Suprapubic skin (tissue), 4 donors: ENCODE measurements at places on chromosomes 1 and 21. TPM values are rescaled to one million over a fixed set of nuclear protein-coding genes. Genes with fewer than 3 reads are reported as not detected.
A peak's percentile ranks its signal among the peaks of the same experiment; 100 is the strongest.

DNA sequence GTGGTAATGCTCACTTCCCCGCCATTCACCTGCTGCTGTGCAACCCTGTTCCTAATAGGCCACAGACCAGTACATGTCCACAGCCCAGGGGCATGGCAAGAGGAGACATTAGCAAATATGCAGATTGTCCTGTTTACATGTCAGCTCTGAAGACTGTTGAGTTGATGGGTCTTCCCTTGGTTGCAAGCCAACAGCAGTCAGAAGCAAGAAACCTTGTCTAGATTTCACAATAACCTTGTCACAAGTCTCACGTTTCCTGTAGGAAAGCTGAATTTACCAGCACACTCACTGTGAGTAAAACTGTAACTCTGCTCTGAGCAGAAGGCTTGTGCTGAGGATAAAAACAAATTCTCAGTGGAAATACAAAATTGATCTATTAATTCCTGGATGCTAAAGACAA, 195.1 kb downstream of the HLX start:
- H3K27me3 ChIP-seq: no peaks in the 10 kb centered on the region
- H3K36me3 ChIP-seq: no peaks in the 10 kb centered on the region
- no peak for DNase-seq
- no peak overlapping the region for H3K4me3 ChIP-seq

- H3K27ac ChIP-seq: no peak overlapping the region
- H3K4me3 ChIP-seq: no peak overlapping the region
- no peaks in the 10 kb centered on the region for H3K27me3 ChIP-seq
- no peak for DNase-seq
- H3K36me3 ChIP-seq: peaks cover 20% of the 10 kb centered on the region
Observed at GRCh38 chr1:193241132-193241827, 54.9 kb upstream of the B3GALT2 start.

- H3K4me1 ChIP-seq: no peaks in the 10 kb centered on the region
- H3K27ac ChIP-seq: no peak overlapping the region
- no peaks in the 10 kb centered on the region for H3K27me3 ChIP-seq
- H3K36me3 ChIP-seq: no peaks in the 10 kb centered on the region
Observed at GRCh38 chr1:229871078-229871676, 195.9 kb upstream of the GALNT2 start.

The BRDT gene
- not detected for total RNA-seq

DNA sequence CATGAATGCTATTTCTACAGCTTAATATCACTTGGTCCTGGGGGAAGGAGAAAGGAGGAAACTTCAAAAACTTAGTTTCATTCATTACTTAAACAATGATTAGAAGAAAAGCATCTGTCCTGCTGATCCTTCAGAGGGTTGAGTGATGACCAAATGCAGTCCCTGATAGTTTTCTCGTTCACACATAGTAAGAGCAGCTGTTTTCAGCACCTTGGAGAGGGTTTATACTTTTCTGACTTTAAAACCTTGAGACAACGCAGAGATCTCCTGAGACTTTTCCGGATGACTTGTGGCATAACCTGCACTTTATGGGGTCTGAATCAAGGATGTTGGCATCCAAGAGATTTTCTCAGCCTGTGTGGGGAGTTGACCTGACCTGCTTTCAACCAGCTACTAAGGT, 94.0 kb upstream of the KCND3 start:
- H3K27me3 ChIP-seq: peaks cover 6% of the 10 kb centered on the region
- H3K27ac ChIP-seq: no peak overlapping the region
- no peak overlapping the region for H3K4me3 ChIP-seq

DNA sequence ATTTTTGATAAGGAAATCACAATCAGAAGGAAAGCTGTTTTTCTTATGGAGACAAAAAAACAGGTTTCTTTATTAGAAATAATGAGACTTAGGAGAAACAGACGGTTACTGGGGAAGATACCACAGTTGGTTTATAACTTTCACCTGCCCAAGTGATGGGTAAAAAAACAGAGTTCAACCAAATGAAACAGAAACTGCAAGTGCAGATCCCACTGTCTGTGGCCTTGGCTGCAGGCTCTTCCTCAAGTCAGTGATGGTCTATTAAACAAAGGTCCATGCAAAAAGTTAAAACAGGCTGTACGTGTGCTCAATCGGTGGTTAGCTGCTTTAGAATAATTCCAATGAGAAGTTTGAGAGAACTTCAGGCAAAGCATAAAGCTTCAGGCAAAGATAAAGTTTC, 112.1 kb upstream of the NEGR1 start:
- no peak for DNase-seq
- no peak overlapping the region for H3K4me3 ChIP-seq
- no peaks in the 10 kb centered on the region for H3K4me1 ChIP-seq
- no peaks in the 10 kb centered on the region for H3K27me3 ChIP-seq
- H3K27ac ChIP-seq: no peak overlapping the region
- no peaks in the 10 kb centered on the region for H3K36me3 ChIP-seq

DNA sequence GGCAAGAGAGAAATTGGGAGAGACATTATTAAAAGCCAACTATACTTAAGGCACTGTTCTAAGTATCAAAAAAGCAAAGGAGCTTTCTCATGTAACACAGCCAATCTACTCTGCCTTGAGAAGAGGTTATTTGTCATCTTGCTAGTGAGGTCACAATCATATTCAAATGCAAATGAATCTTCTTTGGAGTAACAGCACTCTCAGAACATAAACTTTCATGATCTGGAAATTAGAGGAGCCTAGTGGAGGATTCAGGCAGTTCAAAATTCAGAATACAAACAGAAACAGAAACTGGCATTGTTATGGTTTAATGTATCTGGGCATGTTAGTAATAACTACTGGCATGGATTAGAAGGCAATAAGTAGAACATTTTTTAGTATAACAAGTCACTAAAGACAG, 57.4 kb downstream of the ARID4B start:
- no peak overlapping the region for H3K4me3 ChIP-seq
- no peak overlapping the region for H3K27ac ChIP-seq
- no peaks in the 10 kb centered on the region for H3K27me3 ChIP-seq
- H3K36me3 ChIP-seq: no peaks in the 10 kb centered on the region
- no peak for DNase-seq

The PYGO2 gene
- 46.7 TPM for total RNA-seq

The CD34 gene
- total RNA-seq: 20.7 TPM

DNA sequence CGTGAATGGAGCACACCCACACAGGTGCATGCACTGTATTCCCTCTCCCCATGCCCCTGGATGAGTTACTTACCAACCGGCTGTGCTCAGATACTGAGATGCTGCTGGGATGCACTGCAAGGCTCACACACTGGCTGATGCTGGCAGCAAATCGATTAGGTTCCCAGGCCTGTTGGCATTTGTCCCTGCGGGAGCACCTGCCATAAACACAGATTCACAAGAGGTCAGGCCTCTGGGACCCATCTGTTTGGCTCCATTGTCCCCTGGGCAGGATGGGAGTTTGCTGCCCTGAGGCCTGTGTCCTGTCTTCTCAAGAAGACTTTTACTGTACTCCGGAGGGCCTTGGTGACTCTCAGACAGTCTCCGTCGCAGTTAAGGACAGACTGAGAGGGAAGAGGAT, 145.4 kb downstream of the PLXNA2 start:
- no peak for DNase-seq
- no peaks in the 10 kb centered on the region for H3K4me1 ChIP-seq
- no peak overlapping the region for H3K27ac ChIP-seq
- no peak overlapping the region for H3K4me3 ChIP-seq

The OR2T35 gene
- total RNA-seq: not detected

The CAPN8 gene
- 1.5 TPM for total RNA-seq

GRCh38 chr1:115283681-115284146, 54.3 kb downstream of the NGF start:
- H3K4me3 ChIP-seq: no peak overlapping the region
- H3K27ac ChIP-seq: peak overlapping the region; percentile 87
- H3K36me3 ChIP-seq: no peaks in the 10 kb centered on the region
- no peak for DNase-seq
- H3K27me3 ChIP-seq: peaks cover 6% of the 10 kb centered on the region

GRCh38 chr1:236168716-236169429, 26.5 kb downstream of the GPR137B start:
- H3K36me3 ChIP-seq: peaks cover 12% of the 10 kb centered on the region
- no peaks in the 10 kb centered on the region for H3K27me3 ChIP-seq
- H3K4me3 ChIP-seq: no peak overlapping the region
- no peak overlapping the region for H3K27ac ChIP-seq
- no peaks in the 10 kb centered on the region for H3K4me1 ChIP-seq
- DNase-seq: no peak

DNA sequence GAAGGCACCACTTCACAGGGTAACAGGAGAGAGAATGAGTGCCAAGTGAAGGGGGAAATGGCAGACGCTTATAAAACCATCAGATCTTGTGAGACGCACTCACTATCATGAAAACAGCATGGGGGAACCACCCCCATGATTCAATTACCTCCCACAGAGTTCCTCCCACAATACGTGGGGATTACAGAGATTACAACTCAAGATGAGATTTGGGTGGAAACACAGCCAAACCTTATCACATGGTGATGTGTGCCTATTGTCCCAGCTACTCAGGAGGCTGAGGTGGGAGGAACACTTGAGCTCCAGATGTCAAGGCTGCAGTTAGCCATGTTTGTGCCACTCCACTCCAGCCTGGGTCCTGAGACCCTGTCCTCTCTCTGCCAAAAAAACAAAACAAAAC, 56.0 kb upstream of the DSCAM start:
- no peaks in the 10 kb centered on the region for H3K36me3 ChIP-seq
- H3K27me3 ChIP-seq: no peaks in the 10 kb centered on the region
- H3K4me1 ChIP-seq: no peaks in the 10 kb centered on the region
- H3K27ac ChIP-seq: no peak overlapping the region
- no peak for DNase-seq

The RNU1-1 gene
- total RNA-seq: under 0.01 TPM

The MFAP2 gene
- 8.3 TPM for total RNA-seq

The PPFIA4 gene
- total RNA-seq: 0.89 TPM

GRCh38 chr1:94641990-94642389, 100.4 kb upstream of the F3 start:
- no peak overlapping the region for H3K27ac ChIP-seq
- no peak overlapping the region for H3K4me3 ChIP-seq
- H3K27me3 ChIP-seq: no peaks in the 10 kb centered on the region
- H3K36me3 ChIP-seq: no peaks in the 10 kb centered on the region
- no peak for DNase-seq

GRCh38 chr1:236140705-236141446, 1.5 kb upstream of the GPR137B start:
- no peaks in the 10 kb centered on the region for H3K27me3 ChIP-seq
- H3K36me3 ChIP-seq: no peaks in the 10 kb centered on the region
- H3K4me3 ChIP-seq: peak overlapping the region; percentile 97
- no peak overlapping the region for H3K27ac ChIP-seq
- H3K4me1 ChIP-seq: peaks cover 44% of the 10 kb centered on the region

The KCND3 gene
- total RNA-seq: 6.8 TPM

The CD55 gene
- total RNA-seq: 138 TPM

- no peak overlapping the region for H3K27ac ChIP-seq
- no peaks in the 10 kb centered on the region for H3K4me1 ChIP-seq
- H3K36me3 ChIP-seq: no peaks in the 10 kb centered on the region
- H3K4me3 ChIP-seq: no peak overlapping the region
Observed at GRCh38 chr1:221998186-221998612, 256.3 kb upstream of the DUSP10 start.

DNA sequence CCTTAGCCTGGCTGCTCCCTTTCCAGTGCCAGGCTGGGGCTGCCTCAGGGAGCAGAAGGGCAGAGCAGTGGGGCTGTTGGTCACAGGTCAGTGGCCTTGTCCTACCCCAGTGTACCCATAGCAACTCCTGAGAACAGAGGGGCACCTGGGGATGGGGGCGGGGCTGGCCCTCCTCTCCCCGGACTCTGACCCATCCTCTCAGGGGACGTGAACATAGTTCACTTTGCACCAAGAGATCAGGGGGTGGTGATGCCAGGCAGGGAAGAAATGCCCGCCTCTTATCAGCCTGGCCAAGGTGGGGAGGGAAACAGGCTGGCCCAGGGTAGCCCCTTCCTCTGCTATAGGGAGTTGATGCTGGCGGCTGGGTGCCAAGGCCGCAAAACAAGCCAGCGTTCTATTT, 4.9 kb downstream of the ETNK2 start:
- DNase-seq: no peak
- H3K4me3 ChIP-seq: no peak overlapping the region
- H3K36me3 ChIP-seq: peaks cover 15% of the 10 kb centered on the region
- H3K4me1 ChIP-seq: peaks cover 37% of the 10 kb centered on the region
- no peak overlapping the region for H3K27ac ChIP-seq
- H3K27me3 ChIP-seq: no peaks in the 10 kb centered on the region

- H3K36me3 ChIP-seq: peaks cover 24% of the 10 kb centered on the region
- H3K4me3 ChIP-seq: no peak overlapping the region
- peak overlapping the region; percentile 73 for H3K27ac ChIP-seq
Observed at GRCh38 chr21:43733529-43734071, 14.7 kb downstream of the PDXK start.

GRCh38 chr1:51551848-51552296, 32.8 kb upstream of the EPS15 start:
- DNase-seq: no peak
- no peaks in the 10 kb centered on the region for H3K36me3 ChIP-seq
- H3K27ac ChIP-seq: no peak overlapping the region
- H3K4me1 ChIP-seq: no peaks in the 10 kb centered on the region
- H3K27me3 ChIP-seq: no peaks in the 10 kb centered on the region
- no peak overlapping the region for H3K4me3 ChIP-seq

- no peaks in the 10 kb centered on the region for H3K27me3 ChIP-seq
- H3K36me3 ChIP-seq: no peaks in the 10 kb centered on the region
- no peak overlapping the region for H3K4me3 ChIP-seq
- H3K4me1 ChIP-seq: peaks cover 26% of the 10 kb centered on the region
- H3K27ac ChIP-seq: no peak overlapping the region
- DNase-seq: no peak
Observed at GRCh38 chr21:41703857-41704501, 62.9 kb downstream of the RIPK4 start.

- no peaks in the 10 kb centered on the region for H3K27me3 ChIP-seq
- H3K36me3 ChIP-seq: no peaks in the 10 kb centered on the region
- DNase-seq: no peak
Observed at GRCh38 chr1:23122023-23122748, 46.5 kb downstream of the LUZP1 start.

The KIF2C gene
- total RNA-seq: 5.0 TPM

DNA sequence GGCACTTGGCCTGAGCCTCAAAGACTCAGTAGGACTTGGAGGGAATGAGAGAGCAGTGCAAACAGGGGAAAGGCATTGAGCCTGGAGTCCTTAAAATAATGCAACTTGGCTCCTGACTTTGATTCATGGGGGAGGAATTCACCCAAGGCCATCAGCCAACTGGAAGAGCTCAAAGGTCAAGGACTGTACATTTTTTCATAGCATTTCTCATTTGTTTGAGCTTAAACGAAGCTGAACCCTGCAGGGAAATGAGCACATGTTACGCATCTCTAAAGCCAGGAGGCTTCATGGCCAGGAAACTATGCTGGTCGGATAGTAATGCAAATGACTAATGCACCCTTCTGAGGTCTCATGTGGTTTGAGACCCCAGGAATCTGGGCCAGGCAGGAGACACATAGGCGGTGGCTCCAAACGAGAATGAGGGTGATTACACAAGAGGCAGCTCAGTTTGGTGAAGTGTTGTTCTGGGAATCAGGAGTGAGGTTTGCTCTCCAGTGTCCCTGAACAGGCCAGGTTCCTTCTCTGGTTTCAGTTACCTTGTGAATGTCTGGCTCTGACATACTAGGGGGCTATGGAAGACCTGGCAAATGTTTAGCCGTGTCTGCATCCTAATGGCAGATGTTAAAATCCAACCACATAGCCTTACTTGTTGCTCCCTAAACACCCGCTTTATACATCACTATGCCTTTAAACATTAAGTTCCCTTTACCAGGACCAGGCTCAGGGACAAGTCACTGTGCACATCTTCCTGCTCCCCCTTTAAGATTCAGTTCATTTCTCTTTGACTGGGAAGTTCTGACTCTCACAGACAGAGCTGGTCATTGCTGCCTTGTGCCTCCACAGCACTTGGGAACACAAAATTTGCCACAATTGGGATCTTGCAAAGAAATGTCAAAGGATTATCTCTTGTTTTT, 503.9 kb upstream of the USP24 start:
- peak; percentile 84 for DNase-seq
- H3K27ac ChIP-seq: peak overlapping the region; percentile 72
- H3K36me3 ChIP-seq: no peaks in the 10 kb centered on the region
- peaks cover 12% of the 10 kb centered on the region for H3K4me1 ChIP-seq
- no peaks in the 10 kb centered on the region for H3K27me3 ChIP-seq
